NCI-H1048 (cell line): ENCODE measurements at places on chromosomes 16 and 17.

DNA sequence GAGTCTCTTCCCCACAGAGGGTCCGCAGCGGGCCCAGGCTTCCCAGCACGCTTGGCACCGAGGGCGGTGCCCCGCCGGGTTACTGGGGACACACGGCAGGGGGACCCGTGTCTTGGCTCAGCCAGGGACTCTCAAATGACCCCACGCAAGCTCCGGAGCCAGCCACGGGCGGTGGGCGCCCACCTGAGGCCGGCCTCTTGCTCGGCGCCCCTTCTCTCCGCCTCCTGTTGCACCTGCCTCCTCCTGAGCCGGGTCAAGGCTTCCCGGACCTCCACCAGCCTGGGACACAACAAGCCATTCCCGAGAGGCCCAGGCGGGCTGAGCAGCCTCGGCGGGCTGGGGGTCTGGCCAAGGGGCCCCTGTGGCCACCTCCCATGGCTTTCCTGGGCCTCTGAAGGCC is 1.7 kb downstream of the CCDC154 start:
- DNase-seq: no peak

DNA sequence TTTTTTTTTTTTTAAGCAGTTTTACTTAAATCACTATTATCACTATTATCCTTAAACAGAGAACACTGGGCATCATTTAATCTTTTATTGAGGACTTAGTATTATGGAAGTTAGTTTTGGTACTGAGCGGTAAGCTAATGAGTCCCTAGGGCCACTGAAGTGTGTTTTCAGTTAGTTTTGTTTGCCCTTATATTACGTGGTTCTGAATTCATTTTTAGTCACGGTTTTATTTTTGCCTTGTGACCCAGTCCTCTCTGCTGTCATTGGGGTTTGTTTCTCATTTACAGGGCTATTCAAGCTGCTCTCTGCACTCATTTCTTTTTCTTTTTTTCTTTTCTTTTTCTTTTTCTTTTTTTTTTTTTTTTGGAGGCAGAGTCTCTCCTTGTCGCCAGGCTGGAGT is 17.3 kb downstream of the RABEP1 start:
- DNase-seq: no peak

DNA sequence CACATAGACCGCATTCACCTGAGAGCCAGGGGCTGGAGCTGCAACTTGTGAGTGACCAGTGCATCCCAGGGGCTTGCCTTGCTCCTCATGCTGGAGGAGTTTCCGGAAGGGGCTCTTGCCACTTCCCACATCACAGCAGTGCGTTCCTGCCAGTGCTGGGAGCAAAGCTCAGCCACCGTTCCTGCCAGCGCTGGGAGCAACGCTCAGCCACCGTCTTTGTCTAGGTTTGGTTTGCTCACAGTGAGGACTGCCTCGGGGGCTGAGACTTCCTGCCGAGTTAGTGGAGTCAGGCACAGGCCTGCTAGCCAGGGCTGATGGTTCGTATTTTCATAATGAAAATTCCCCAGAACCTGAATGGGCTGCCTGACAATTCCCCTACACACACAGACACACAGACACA is 5.4 kb upstream of the CHRNE start:
- no peak for DNase-seq

DNA sequence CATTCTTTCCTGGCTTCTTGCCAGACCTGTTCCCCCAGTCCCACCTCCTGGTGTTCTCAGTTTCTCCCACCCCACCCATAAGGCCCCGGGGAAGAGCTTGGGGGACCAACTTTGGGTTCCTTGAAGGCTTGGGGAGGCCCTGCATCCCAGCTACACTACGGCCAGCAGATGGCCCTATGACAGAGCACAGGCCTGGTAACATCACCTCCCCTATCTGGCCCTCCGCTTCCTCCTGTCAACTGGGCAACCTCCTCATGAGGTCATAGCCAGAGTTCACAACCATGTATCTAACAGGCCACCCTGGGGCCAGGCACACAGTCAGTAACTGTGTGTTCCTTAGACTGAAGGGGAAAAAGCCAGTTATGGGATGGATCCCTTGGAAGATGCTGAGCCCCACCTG is 31.4 kb downstream of the MYO15A start:
- no peak for DNase-seq

DNA sequence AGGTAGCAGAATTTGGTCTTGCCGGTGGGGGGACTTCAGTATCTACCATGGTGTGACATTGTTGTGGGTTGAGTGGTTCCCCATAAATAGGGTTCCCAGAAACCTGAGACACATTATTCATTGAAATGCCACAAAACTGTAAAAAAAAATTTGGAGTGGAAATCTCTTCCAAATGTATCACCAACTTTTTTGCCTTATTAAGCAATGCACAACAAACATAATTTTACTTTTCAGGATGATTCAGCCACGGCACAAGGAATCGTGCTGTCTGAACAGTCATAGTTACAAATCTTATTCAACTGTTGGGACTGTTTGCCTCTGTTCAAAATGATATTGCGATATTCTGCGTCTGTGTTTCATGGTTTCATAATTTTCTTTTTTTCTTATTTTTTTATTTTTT is 181.2 kb downstream of the NTN1 start:
- DNase-seq: no peak
